ENCODE measurements at places on chromosomes 2 and 18. TPM values are rescaled to one million over a fixed set of nuclear protein-coding genes. Genes with fewer than 3 reads are reported as not detected.

The MAPK4 gene
- total RNA-seq: not detected

The AOX1 gene
- total RNA-seq: 0.04 TPM

GRCh38 chr2:138213084-138213483, 248.8 kb downstream of the HNMT start:
- H3K27ac ChIP-seq: no peak overlapping the region
- no peaks in the 10 kb centered on the region for H3K4me1 ChIP-seq
- no peaks in the 10 kb centered on the region for H3K27me3 ChIP-seq
- H3K36me3 ChIP-seq: no peaks in the 10 kb centered on the region
- ATAC-seq: no peak

- H3K4me3 ChIP-seq: no peak overlapping the region
- no peak overlapping the region for H3K27ac ChIP-seq
- peaks cover 10% of the 10 kb centered on the region for H3K4me1 ChIP-seq
- no peaks in the 10 kb centered on the region for H3K36me3 ChIP-seq
These were observed 183.4 kb downstream of the PRKCE start for GRCh38 chr2:45834858-45835257.

DNA sequence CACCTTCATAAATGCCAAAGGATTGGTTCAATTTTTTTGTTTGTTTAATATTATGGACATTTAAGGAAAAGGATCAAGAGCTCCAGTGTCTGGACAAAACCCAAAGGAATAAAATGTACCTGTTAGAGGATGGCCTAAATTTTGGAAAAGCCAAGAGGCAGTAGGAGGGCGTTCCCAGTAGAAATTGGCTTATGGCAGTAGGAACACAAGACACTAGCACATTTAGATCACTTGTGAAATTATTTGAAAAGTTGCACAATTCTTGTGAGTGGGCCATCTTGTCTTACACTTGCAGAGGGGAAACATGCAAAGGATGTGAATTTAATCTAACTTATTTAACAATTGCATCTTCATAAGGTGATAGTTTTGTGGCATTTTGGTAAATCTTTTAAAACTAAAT, 3.2 kb downstream of the BZW1 start:
- no peak for ATAC-seq
- H3K4me3 ChIP-seq: peak overlapping the region; percentile 99
- H3K27me3 ChIP-seq: no peaks in the 10 kb centered on the region
- peak overlapping the region; percentile 97 for H3K27ac ChIP-seq

GRCh38 chr2:223108351-223109050, 56.5 kb downstream of the KCNE4 start:
- H3K27me3 ChIP-seq: peaks cover 3% of the 10 kb centered on the region
- no peak for ATAC-seq
- no peak overlapping the region for H3K4me3 ChIP-seq
- no peaks in the 10 kb centered on the region for H3K36me3 ChIP-seq
- H3K4me1 ChIP-seq: no peaks in the 10 kb centered on the region
